ENCODE measurements at places on chromosomes 5 and 9.

DNA sequence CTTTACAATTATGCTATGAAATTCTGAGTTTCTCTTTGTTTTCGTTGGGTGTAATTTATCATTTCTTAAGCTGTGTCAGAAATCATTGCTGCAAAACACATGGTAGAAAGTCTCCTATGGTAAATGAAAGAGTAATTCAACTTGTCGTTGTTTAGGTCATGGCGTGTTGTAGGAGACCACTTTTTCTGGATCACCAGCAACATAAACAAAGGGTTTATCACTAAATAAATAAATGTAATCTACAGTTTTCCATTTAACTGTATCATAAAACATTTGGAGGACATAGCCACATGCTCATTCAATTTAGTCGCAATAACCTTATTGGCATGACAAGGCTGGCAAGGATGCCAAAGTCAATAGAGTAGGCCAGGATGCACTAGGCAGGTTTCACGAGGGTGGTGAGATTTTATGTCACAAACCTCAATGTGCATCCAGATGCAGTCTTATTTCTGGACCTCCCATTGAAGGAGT, 154.4 kb upstream of the ERCC6L2 start:
- no peak for DNase-seq

DNA sequence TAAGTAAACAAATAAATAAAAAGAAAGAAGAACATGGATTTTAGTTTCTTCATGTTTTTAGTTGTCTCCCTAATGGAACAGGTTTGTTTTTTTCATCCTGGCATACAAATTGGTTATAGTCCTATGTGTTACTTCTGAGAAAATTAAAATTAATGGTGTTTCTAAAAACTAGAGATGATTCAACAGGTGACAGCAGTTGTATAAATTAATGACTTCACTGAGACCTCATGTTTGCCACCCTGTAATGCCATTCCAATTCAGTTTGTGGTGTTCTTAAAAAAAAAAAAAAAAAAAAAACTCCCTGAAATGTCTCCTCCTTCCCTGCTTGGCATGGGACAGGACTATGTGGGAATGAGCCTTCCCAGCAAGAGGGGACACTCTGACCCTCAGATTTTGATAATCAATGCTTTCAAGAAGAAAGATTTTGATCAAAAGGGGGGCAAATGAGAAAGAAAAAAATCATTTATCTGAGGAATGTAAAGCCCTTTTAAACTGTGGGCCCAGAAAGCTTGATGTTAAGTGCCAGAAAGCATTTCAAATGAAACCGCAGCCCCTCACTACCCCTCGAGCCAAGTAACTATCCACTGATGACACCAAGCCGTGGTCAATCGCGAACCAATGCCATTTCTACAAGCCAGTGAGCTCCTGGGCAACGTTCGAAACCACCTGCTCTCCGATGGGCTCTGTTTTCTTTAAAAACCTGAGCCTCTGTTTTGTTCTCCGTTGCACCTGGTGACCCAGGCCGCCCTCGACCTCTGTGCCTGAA, 941 bp downstream of the EXD3 start:
- DNase-seq, result no peak

- DNase-seq, result no peak
Observed at GRCh38 chr5:116681334-116682013, 106.9 kb upstream of the SEMA6A start.

DNA sequence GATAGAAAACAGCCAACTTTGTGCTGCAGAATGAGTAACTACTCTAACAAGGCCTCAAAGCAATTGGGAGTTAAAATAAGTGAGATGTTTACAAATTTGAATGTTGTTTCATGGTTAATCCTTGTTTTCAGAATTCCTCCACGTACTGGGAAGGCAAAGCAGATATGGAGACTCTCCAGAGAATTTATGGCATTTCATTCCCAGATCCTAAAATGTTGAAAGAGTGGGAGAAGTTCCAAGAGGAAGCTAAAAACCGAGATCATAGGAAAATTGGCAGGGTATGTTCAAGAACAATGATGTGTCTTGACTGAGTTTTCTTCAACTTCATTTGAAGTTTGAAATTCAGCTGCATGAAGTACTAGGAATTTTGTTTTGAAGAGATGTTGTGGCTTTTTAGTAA, 16.4 kb downstream of the TARS1 start:
- DNase-seq, result no peak
